ENCODE measurements at places on chromosomes 4 and X.

- no peak for DNase-seq
Measured at GRCh38 chr4:3385711-3386420, 55.9 kb upstream of the HGFAC start.

DNA sequence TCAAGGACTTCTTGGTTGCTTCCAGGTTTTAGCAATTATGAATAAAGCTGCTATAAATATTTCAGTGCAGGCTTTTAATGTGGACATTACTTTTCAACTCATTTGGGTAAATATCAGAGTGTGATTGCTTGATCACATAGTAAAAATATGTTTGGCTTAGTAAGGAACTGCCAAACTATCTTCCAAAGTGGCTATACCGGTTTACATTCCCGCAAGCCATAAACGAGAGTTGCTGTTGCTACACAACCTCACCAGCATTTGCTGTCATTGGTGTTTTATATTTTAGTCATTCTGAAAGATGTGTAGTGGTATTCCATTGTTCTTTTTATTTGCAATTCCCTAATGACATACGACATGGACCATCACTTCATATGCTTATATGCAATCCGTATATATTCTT is 30.9 kb upstream of the SPOCK3 start:
- no peak for DNase-seq

DNA sequence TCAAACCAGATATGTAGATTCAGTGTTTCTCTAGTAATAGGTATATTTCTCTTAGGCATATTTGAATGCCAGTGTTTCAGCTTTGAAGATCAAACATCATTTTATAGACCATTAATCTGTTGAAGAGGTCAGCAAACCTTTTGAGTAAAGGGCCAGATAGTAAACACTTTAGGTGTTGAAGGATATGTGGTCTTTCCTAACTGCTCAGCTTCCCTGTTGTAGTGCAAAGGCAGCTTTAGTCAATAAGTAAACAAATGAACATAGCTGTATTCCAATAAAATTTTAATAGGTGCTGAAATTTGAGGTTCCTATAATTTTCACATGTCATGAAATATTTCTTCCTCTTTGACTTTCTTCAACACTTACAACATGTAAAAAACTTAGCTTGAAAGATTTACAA is 201.6 kb downstream of the ADGRL3 start:
- no peak for DNase-seq

DNA sequence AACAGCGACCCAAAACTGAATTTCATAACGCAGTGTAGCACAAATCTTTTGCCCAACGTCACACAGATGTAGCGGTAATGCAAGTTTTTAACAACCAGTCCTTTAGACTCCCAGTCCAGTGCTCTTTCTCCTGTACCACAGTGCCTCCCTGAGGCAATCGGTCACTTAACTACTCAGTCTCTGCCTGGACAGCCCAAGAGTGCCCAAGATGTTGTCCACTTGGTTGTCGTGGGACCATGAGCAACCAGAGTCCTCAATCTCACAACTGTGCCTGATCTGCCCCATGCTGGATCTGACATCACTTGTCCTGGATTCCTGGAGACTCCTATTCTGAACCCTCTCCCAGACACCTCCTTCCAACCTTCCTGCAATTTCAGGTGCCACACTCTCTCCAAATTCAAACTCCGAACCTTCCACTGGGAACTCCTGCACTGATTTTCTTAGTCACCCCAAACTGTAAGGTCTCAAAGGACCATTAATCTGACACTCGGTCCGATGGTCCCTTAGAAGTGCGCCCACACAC is 702 bp downstream of the MMGT1 start:
- DNase-seq: no peak

DNA sequence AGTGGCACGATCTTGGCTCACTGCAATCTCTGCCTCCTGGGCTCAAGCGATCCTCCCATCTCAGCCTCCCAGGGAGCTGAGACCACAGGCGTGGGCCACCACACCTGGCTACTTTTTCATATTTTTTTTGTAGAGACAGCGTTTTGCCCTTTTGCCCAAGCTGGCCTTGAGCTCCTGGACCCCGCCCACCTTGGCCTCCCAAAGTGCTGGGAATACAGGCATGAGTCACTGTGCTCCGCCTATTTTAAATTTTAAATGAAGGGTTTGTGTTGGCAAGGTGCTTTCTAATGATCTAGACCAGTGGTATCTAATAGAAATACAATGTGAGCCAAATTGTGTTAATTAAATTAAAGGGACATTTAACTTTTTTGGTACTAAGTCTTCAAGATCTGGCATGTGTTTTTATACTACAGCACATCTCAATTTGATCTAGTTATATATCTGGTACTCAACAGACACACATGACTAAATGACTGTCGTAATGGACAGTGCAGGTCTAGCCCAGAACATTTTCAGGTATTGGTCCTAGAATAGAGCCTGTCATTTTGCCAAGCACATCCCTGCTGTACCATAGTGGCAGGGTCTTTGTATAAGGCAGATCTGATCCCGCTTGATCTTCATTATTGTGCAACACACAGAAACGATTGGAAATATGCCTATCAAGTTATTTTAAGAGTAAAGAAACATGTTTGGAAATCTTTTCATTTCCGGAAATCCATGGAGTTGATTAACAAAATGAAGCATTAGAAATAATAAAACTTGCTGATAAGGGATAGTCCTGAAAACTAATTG is 7.3 kb downstream of the PGK1 start:
- DNase-seq: no peak

GRCh38 chr4:26218677-26219605 is 101.9 kb upstream of the RBPJ start:
- DNase-seq: no peak

DNA sequence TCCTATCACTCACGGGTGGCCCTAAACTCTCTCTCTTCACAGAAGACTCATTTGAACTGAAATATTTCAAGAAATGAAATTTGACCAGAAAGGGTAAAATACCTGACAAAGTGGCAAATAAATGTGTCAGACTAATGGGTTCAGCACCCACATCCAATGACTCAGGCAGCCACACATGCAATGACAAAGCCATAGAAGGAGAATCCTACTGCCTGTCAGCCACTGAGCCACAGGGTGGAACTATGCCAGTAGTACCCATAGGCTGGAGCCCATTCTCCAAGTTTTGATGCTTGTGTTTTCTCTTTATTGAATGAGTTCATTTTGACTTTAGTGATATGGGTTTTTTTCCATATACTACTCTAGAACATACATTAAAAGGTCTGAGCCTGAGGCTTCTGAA is 179.0 kb downstream of the BEND2 start:
- DNase-seq: no peak

DNA sequence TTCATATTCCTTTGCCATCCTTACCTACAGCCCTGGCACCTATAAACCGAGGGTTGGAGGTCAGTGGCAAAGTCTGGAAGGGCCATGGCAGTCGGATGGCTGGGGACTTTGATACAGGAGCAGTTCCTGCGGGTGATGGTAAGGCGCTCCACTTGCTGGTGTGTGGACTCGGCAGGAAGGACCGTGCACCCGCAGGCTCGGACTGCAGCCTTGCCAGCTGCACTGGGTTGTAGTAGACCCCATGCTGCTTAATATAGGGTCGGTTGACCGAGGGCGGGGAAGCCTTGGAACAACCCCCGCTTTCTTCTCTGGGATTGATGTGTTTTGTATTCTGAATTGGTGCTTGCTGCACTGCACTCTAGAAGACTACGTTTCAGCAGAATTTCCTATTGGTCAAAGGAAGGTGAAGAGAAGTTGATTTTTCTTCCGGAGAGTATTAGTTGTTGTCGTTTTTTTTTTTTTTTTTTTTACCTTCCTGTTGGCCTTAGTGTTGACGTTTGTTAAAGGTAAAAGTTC is 638 bp downstream of the BLTP1 start:
- DNase-seq: peak; percentile 38

DNA sequence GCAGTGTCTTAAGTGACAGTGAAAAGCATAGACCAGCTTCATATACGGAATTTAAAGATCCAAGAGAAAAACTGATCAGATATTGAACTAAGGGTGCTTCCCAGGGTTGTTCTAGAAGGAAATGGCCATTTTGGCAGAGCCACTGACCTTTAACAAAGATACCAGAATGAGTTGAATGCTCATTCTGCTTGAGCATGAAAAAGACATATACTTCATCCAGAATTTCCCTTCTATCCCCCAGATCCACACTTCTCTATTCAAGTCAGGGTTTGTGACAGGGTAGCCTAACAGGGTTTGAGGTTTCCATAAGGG is 45.6 kb upstream of the FAM9C start:
- no peak for DNase-seq

DNA sequence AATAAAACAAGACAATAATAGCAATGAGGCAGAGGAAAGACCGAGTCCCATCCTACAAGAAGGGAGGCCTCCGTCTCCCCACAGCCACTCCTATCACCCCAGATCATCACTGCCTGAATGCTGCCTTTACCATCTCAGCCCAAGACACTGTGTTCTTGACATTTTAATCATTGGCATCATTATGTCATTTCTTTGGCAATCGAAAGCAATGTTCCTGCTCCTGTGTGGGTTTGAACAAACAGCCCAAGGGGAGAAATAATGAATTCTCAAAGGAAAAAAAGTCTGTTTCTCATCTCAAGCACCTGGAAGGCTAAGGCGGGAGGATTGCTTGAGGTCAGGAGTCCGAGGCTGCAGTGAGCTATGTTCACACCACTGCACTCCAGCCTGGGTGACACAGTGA is 73.0 kb upstream of the ACSL1 start:
- no peak for DNase-seq

GRCh38 chr4:18366892-18367291 is 345.3 kb upstream of the LCORL start:
- peak; percentile 5 for DNase-seq

DNA sequence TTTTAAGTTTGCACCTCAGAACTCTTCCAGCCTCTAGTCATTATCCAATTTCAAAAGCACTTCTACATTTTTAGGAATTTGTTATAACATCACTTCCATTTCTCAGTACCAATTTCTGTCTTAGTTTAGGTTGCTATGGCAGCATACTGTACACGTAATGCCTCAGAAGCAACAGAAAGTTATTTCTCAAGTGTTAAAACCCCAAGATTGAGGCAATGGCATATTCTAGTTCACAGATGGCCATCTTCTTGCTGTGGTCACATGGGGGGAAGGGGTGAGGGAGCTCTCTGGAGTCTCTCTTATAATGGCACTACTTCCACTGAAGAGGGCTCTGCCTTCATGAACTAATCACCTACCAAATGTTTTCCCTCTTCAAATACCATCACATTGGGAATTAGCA is 220.3 kb upstream of the CTSO start:
- DNase-seq: no peak

GRCh38 chr4:184529283-184529682 is 54.9 kb upstream of the IRF2 start:
- peak; percentile 12 for DNase-seq

DNA sequence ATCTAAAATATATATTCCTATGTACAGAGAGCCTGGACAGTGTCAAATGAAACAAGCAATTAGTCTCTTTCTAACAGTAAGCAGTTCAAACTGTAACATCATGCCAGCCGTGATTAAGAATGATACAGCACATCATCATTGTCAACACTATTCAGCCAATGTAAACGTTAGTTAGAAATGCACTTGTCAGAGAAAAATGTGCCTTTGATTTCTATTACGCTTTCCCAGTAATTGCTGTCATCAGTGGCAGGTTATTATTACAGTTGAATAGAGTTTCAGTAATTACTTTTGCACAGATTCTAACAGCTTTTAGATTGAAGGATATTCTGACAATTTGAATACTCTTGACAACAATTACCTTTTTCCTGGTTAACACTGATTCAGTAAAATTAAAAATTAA is 1007.1 kb downstream of the SH3BGRL start:
- no peak for DNase-seq

GRCh38 chr4:15068298-15068697 is 66.0 kb downstream of the CPEB2 start:
- DNase-seq: no peak

DNA sequence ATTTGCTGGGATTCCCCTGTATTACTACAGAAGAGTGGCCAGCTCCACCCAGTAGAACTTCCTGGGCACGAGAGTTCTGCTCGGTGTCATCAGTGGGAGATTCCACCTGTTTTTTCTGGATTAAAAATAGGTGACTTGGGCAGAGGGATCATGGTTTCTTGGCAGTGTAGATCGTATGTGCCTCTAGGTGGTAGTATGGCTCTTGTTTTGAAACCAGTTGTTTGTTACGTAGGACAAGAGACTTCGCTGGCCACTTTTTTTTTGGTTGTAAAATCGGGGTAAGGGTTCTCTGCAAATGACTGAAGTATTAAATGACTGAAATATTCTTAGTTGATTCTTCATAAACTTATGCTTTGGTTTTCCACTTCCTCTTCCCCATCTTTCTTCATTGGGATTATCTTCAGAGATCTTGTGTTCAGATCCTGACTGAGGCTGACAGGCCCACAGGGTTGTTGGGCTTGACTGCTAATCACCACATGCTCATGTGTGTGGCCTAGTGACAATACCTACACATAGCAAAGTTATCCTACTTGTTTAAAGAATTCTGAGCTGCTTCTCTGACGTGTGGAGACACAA is 43.8 kb upstream of the WDR1 start:
- no peak for DNase-seq

- DNase-seq: no peak
Measured at GRCh38 chrX:2261831-2262667, 238.7 kb downstream of the DHRSX start.

DNA sequence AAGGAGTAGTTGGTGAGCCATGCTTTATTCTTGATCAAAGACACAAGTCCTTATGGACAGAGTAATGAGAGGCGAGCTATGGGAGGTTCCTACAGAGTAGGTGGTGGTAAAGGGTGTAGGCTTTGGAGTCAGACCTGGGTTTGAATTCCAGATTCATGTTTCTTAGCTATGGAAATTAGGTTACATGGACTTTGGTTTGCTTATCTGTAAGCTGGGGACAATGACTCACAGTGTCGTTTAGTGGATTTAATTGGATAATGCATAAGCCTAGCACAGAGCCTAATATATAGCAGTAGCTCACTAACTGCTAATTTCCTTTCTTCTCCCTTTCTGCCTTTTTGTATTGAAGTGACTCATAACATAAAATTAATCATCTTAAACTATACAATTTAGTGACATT is 5.0 kb upstream of the TRPC5 start:
- DNase-seq: no peak

DNA sequence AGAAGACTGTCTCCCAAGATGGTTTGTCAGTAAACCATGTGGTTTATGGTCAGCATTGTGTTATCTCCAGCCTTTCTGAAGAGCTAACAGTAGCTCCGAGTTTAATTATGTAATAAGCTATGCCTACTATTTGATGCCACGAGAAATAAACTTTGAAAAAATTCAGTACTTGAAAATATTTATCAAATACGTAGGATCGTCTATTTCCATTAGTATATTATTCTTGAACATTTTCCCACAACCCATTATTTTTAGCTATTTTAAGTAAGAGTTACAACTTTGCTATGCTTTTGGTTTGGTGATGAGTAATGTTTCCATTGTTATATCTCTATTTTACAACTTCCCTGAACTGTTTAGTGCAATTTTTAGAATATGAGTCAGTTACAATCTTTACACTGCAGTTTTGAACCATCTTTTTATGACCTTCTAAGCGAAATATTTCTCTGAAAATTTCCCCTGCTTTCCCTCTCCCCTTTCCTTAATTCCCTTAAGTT is 44.5 kb upstream of the TRIM2 start:
- no peak for DNase-seq
